H9 (cell line): ENCODE measurements at places on chromosomes 4 and X. TPM values are rescaled to one million over a fixed set of nuclear protein-coding genes. Genes with fewer than 3 reads are reported as not detected.

- no peak overlapping the region for H3K4me3 ChIP-seq
- H3K36me3 ChIP-seq = peaks cover 9% of the 10 kb centered on the region
- H3K4me1 ChIP-seq = no peaks in the 10 kb centered on the region
- no peak overlapping the region for H3K27ac ChIP-seq
- no peak for DNase-seq
- H3K27me3 ChIP-seq = no peaks in the 10 kb centered on the region
Observed at GRCh38 chr4:88448889-88449288, 8.0 kb upstream of the HERC5 start.

DNA sequence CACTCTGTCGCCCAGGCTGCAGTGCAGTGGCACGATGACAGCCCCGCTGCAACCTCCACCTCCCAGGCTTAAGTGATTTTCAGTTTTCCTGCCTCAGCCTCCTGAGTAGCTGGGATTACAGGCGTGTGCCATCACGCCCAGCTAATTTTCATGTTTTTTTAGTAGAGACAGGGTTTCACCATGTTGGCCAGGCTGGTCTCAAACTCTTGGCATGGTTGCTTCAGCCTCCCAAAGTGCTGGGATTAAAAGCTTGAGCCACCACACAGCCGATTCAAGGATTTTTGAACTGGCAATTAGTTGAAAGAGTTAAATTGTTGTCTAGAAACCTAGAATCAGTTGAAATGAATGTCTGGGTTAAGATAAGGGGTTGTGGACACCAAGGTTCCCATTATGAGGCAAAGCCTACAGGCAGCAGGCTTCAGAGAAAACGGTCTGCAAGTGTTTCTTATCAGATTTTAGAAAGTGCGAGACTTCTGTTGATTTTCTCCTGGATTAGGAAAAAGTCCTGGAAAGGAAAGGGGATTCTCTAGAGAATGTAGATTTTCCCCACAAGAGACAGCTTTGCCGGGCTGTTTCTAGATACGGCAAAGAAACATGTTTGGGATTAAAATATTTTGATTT, 8.3 kb upstream of the CCNI start:
- no peak overlapping the region for H3K27ac ChIP-seq
- no peak for DNase-seq
- no peak overlapping the region for H3K4me3 ChIP-seq
- no peaks in the 10 kb centered on the region; the same call in 1 of the 2 replicates for H3K27me3 ChIP-seq
- H3K36me3 ChIP-seq = no peaks in the 10 kb centered on the region

- no peak for DNase-seq
- no peaks in the 10 kb centered on the region for H3K36me3 ChIP-seq
- H3K27me3 ChIP-seq = no peaks in the 10 kb centered on the region
- H3K4me1 ChIP-seq = peaks cover 9% of the 10 kb centered on the region; the same call in 1 of the 2 replicates
- no peak overlapping the region for H3K4me3 ChIP-seq
- no peak overlapping the region for H3K27ac ChIP-seq
Observed at GRCh38 chr4:10295301-10295700, 161.9 kb downstream of the ZNF518B start.

Gene SMIM9
- not detected in 2 replicates for total RNA-seq

Gene TGIF2LX
- not detected in 2 replicates for total RNA-seq
